SK-N-SH treated with all-trans-retinoic acid at 6 μM for 48 hours (cell line): ENCODE measurements at places on chromosomes 11 and 22.

GRCh38 chr11:36376888-36377758 is 81.0 kb downstream of the PRR5L start:
- ATAC-seq: peak; percentile 81

DNA sequence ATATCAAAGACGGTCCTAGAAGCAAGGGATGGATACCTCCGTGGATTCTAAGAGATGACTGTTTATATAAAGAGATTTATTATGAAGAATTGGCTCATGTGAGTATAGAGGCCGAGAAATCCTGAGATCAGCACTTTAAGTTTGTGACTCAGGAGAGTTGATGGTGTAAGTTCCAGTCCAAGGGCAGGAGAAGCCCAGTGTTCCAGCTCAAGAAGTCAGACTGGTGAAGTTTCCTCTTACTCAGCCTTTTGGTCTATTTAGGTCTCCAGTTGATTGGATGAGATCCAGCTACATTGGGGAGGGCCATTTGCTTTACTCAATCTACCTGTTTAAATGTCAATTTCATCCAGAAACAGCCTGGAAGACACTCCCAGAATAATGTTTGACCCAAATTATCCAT is 45.1 kb downstream of the TSPAN18 start:
- ATAC-seq: no peak

- ATAC-seq: no peak
These were observed 43.5 kb downstream of the SYTL2 start for GRCh38 chr11:85767246-85767945.

DNA sequence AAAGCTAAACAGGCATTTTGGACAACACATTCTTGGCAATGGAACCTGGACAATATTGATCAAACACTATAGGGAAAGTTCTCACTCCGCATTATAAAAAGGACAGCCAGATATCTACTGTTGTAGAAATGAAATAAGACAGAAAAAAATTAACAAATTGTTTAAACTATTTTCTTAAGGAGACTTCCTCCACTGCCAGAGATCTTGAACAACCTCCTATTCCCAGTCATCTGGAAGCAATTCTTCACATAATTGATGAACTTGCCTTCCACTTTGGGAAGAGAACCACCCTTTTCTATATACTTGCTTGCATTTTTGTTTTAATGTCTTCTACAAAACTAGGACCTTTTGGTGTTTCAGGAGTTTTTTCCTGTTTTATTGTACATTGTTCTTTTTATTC is 216.1 kb downstream of the CASP12 start:
- ATAC-seq: no peak

DNA sequence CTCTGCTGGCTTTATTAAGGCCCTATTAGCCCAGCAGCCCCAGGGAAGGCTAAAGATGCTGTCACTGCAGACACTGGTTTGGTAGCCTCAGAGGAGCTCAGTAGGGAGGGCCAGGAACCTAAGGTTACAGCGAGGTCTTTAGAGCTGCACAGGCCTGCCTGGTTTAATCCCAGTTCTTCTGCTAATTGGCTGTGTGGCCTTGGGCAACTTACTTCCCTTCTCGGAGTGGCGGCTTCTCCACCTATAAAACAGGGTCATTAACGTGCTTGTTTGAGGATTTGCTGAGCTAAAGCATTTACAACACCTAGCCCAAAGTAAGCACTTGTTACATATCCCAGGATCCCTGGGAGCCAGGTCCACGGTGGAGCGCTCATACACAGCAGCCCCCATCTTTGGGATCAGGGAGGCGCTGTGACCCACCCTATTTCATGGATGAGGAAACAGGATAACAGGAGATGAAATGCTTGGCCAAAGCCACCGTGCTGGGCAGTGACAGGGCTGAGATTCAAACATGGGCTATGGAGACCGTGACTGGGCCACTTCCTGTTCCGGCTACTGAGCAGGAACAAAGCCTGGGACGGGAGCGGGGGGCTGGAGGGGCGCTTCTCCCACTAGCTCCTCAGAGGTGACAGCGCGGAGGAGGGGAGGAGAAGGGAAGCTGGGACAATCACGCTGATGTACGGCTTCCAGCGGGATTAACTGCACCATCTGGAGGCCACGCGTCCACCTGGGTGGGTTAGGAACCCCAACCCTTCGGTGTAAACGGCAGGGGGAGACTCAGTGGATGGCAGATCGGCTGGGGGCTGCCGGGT is 61.5 kb downstream of the IGLL1 start:
- ATAC-seq: no peak

DNA sequence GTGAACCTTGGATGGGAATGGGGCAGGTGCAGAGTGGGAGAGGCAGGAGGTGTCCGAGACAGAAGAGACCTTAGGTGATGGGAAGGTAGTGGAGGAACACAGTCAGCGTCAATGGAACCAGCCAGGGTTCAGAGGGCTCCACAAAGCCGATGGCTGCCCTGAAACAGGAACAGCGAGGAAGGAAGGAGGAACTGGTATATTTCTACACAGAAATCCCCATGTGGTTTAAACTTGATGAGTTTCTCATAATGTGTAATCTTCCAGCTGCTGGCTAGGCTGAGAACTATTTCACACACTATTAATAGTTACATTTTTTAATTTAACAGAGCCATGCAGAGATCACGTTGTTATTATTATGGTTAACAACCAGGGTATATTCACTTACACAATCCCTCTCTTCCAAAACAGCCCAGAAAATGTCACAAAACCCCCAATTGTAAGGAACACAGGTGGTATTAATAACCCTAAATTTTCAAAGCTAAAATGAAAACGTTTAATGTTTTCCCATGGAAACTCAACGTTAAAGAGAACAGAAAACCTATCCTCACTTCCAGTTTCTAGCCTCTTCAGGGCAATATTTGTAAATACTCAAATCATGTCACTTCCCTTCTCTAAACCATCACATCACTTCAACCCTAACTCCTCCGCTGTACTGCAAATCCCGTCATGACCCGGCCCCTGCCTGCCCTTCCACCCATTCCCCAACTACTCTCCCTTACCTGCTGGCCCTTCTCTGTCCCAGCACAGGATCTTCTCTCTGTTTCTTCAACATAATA is 74.5 kb upstream of the ARFGAP3 start:
- ATAC-seq: no peak

DNA sequence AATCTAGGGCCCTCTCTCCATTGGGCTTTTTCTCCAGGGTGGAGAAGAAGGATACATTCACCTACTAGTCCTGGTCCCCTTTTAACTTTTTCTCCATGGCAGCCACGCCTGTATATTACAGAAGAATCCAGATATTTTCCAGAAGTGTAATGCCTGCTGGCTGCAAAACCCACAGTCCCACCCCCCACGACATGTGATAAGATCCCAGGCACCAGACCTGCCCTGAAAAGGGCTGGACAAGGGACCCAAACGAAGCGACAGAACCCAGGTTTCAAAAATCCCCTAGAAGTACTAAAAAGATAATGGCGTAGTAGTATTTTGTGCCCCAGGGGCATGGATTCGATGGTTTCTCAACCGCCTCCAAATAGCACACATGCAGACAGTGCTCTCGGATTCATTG is 2.8 kb downstream of the WT1 start:
- no peak for ATAC-seq

DNA sequence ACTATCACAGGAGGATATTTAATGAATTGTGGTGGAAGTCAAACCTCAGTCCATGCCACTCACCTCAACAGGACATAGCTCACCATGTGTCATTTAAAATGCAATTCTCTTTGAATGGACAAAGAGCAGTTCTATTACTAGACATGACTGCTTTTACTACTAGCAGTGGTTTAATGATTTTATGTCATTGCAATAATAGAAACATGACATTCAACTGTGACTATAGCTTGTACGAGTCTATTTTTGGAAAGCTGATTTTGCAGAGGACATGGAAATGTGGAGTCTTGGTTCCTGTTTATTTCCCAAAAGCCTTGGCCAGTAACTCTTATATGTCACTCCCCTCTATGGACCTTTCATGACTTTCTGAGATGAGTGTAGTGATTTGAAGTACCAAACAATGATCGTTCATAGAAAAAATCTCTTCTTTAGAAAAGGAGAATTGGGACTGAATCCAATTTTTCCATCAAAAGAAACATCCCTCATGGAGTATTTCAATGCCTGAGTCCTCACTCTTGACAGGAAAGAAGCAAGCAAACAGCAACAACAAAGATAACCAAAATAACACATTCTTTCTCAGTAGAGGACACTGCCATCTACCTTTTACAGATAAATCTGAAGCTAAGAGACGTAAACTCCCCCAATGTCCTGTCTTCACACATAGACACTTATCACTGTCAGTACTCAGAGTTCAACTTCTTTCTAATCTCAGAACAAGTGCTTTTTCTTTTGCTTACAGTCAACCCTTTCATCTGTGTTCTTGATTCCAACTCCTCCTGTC is 233.4 kb downstream of the LRRC4C start:
- no peak for ATAC-seq

GRCh38 chr22:47686594-47687345 is 924.3 kb downstream of the TBC1D22A start:
- no peak for ATAC-seq

- no peak for ATAC-seq
These were observed 107.4 kb downstream of the SEZ6L start for GRCh38 chr22:26276529-26277160.

DNA sequence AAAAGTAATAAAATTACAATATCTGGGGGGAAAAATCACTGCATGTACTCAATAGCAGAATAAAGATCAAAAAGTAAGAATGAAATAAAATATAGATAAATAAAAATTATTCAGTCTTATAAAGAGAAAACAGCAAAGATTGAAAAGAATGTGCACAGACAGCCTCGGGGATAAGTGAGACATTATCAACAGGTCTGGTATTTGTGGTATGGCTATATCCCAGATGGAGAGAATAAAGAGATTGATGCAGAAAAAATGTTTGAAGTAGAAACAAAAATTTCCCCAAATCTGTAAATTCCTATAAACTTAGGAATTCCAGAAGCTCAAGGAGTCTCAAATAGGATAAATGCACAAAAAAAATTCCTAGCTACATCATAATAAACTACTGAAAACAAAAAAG is 74.5 kb upstream of the LUZP2 start:
- ATAC-seq: peak; percentile 28; the same call in 1 of the 3 replicates

DNA sequence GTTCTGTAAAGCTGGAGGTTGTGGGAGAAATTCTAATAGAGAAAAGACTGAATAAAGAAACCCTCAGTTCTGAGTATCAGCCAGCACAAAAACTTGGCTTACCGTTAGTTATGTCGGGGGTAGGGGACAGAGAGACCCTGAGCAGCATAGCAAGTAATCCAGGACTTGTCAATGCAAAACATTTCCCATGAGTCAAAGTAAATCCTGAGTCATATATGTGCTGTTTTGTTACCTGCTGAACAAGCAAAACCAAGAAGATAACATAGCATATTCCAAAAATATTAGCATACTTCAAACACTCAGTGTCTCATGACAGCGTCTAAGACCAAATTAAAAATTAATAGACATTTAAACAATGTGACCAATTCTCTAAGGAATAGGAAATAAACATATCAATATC is 75.1 kb upstream of the LUZP2 start:
- ATAC-seq: no peak

DNA sequence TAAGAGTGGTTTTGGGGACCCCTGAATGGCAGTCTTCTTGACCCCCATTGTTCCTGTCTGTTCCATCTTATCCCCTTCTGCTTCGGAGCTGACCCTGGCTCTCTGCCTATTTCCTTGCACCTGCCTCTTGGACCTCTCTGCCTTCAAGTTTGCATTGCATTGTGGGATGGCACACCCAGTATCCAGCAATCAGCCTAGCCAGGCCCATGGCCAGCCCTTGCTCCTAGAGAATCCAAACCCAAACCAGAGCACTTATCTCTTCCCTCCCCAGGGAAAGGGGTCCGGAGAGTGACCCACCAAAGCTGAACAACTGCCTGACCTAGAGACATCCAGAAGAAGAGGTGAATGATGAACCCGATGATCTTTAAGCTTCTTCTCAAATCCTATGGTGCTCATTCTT is 607.3 kb upstream of the CADM1 start:
- no peak for ATAC-seq

DNA sequence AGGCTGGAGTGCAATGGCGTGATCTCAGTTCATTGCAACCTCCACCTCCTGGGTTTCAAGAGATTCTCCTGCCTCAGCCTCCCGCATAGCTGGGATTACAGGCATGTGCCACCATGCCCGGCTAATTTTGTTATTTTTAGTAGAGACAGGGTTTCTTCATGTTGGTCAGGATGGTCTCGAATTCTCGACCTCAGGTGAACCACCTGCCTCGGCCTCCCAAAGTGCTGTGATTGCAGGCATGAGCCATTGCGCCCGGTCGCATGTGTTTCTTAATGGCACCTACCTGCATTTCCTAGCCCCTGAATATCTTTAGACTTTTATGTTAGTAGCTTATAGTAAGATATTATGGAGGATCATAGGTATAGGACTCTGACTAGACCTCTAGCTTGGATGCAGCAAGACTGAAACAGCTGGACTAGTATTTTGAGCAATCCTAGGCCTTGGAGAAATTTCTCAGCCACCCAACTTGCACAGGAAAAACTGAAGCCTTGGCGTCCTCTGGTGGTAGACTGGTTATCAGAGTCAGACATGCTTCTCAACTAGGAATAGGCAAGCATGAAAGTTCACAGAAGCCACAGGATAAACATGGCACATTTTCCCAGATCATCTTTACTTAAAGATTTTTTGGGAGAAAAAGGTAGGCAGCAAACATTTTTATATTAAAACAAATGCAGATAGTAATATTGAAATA is 22.7 kb upstream of the C1QTNF4 start:
- peak; percentile 94 for ATAC-seq

GRCh38 chr22:27798511-27799014 is 3.0 kb downstream of the MN1 start:
- ATAC-seq: no peak

- no peak for ATAC-seq
These were observed 90.2 kb upstream of the ISX start for GRCh38 chr22:34975721-34976120.

DNA sequence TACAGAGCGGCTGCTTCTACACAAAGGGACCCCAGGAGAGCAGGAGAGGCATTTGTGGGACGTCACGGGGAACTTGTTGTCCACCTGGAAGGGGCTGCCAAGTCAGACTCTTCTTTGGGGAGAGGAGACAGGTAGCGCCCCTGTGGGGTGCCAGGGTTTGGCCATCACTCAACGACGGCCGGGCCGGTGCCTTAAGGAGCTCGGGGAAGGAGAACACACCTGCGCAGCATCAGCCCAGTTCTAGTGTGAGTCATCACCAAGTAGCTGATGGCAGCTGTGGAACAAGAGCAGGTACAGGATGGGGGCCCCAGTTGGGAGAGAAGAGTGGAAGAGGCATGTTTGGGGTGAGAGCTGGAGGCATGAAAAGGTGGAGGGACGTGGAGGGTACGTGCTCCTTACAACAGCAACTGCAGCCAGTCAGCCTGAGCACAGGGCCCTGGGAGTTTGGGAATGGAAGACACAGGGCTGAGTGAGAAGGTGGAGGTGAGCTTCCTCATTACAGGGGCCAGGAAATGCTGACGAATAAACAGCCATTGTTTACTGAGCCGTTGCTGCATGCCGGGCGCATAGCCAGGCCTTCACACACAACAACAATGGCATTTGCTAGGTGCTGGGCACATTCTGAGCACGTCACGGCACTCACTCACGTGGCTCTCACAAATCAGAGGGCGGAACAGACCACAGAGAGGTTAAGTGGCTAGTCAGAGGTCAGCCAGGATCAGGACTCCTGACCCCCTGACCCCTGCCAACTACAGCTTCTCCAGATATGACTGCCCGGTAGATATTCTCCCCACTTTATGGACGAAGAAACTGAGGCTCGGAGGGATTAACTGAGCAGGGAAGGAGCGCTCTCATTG is 29.1 kb upstream of the TP53I11 start:
- no peak for ATAC-seq

- peak; percentile 42 for ATAC-seq
These were observed 15.7 kb downstream of the RAC2 start for GRCh38 chr22:37228106-37229011.
